ENCODE measurements at places on chromosomes 7 and 10.
A peak's percentile ranks its signal among the peaks of the same experiment; 100 is the strongest.

- H3K27me3 ChIP-seq, result peaks cover 30% of the 10 kb centered on the region
- peaks cover 33% of the 10 kb centered on the region for H3K4me1 ChIP-seq
- H3K4me3 ChIP-seq, result peak overlapping the region; percentile 89
- no peak overlapping the region for H3K27ac ChIP-seq
These were observed 678 bp upstream of the TMEM106B start for GRCh38 chr7:12210179-12211053.

- no peak for DNase-seq
- peaks cover 36% of the 10 kb centered on the region for H3K36me3 ChIP-seq
- peaks cover 36% of the 10 kb centered on the region for H3K4me1 ChIP-seq
These were observed 227.8 kb upstream of the BMPER start for GRCh38 chr7:33677556-33677955.

DNA sequence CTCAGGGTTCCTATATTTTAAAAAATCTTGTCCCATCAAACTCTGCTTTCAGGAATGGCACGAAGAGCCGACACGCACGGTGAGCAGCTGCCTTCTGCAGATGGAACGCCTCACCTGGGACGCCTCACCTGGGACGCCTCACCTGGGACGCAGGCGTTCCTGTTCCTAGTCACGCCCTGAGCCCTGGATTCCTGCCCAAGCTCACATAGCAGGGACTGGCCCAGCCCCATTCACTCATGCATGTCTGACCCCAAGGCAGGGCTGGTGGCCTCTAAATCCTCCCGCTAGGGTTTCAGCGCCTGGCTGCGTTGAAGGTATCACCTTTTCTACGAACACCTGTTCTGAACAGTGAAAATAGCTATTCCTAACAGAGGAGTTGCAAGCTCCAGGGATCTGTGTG lies 49.8 kb downstream of the CARD11 start:
- peaks cover 3% of the 10 kb centered on the region for H3K36me3 ChIP-seq
- no peak overlapping the region for H3K4me3 ChIP-seq
- no peak for DNase-seq
- H3K4me1 ChIP-seq, result peaks cover 6% of the 10 kb centered on the region

GRCh38 chr7:114917211-114917839 lies 4.6 kb upstream of the MDFIC start:
- DNase-seq, result no peak
- no peak overlapping the region for H3K4me3 ChIP-seq
- H3K4me1 ChIP-seq, result no peaks in the 10 kb centered on the region
- no peaks in the 10 kb centered on the region for H3K27me3 ChIP-seq
- H3K36me3 ChIP-seq, result no peaks in the 10 kb centered on the region

DNA sequence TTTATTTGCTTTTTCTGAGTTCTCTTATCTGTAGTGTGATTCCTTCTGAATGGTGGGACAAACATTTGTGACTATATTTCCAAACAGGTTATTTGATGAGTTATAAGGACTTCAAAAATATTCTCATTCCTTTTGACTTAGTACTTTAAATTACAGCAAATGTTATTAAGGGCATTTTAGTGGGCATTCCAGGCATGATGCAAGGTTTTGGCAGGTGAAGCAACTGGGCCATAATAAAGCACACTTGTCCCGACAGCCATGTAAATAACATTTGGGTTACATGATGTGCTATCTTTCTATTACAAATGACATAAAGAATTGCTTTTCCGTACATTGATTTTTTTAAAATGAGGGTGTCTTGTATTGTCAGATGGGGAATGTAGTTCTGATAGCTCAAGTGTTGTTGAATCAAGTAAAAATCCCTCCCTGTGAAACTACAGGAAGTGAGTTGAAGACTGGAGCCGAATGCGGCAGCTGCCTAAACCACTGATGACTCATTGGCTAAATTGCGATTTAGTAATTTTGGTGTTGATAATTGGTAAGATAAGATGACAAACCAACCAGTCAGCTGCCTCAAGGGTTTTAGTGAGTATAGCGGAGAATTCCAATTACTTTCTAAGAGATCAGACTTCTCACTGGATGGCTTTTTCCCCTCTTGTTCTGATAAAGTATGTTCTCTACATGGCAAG lies 231.3 kb upstream of the NPY start:
- no peak for DNase-seq
- no peak overlapping the region for H3K27ac ChIP-seq
- H3K4me3 ChIP-seq, result no peak overlapping the region
- no peaks in the 10 kb centered on the region for H3K4me1 ChIP-seq

All from nephron progenitor cell (in vitro differentiated cells).